ENCODE measurements at places on chromosomes 2 and 18.

DNA sequence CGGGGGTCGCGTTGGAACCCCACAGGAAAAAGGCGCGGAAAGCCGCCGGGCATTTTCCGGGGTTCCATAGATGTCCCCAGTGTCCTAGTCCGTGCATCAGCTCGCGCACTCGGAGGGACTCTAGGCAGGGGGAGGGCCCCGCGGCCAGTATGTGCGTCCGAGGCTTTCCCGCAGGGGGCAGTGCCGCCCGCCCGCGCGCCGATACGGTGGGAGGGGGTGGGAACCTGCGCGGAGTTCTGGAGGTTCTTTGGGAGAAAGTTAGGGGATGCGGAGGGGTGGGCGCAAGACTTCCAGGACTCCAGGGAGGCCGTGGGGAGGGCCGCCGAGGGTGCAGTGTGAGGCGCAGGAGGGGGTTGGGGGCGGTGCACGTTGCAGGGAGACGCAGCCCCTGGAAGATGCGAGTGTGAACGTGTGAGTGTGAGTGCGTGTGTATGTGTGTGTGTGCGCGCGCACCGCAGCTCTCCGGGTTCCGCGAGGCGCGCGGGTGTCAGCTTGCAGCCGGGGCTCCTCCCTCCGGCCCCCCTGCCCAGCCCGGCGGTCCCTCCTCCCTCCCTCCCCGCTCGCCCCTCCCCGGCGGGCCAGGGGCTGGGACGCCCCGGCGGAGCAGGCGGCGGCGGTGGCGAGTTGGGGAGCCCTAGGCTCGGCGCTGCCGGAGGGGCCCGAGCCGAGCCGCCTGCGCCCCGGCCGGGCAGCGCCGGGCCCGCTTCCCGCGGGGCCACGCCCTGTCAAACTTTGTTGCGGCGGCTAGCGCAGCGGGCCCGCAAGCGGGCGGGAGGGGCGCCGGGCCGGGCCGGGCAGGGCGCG lies at the start of gene TCF7L1:
Gene TCF7L1 (plus strand): TSS at position 559 of the 804 bp plus-strand sequence. CDS start 293 bp downstream, outside the sequence.
- no peak for DNase-seq

- DNase-seq = peak; percentile 55
These were observed 10.3 kb upstream of the CXXC1 start for GRCh38 chr18:50297621-50298442.

DNA sequence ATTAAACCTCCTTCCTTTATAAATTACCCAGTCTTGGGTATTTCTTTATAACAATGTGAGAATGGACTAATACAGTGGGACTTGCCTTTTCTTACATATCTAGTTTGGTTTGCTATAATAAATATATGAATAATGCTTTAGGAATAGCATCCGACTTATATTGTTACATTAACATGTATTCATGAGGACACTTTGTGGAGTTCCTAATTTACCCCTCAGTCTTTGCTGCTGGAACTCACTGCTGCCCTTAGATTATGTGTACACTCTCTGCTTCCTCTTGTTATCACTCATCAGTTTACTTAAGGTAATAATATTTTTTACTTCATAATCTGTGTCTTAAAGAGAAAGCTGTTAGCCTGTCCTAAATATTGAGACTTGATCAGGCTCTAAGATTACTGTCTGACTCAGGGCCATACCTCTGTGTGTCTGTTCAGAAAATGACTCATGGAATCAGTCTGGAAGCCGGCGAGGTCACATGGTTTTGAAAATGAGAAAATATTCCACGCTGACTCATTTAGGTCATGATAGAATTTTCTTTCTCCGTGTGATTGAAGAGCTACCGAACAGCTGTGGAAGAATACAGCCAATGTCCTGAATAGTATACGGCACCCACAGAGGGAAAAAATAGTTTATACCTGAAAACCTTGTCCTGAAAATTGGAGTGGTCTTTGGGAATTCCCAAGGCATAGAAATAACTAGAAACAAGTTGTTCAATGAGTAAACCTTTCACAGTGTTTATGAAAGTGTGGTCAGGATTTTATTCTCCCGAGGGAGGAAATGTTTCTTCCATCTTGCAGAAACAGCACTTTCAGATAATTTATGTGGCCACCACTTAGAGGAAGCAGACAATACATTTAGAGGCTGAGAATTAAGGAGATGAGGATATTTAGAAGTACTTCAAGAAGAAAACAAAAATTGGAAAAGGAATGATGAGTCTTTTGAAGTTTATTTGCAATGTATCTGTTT lies 156.4 kb downstream of the DSEL start:
- peak; percentile 50 for DNase-seq

GRCh38 chr2:20122864-20123263 lies 71.4 kb upstream of the LAPTM4A start:
- DNase-seq = no peak

DNA sequence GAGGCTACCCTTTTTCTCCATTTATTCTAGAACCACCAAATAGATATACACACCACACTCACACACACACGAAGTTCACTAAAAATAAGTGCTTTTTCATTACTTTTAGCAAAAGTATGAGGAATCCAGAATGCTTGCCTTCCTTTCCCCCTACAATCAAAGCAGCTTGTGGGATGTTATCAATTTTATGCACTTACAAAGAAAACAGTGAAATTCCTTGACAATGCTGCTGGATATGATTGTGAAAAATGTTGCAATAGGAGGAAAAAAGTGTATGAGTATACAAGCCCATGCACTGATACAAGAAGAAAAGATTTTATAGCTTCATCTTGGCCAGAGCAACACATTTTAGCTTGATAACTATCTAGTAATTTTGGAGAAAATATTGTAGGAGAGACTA lies 269.2 kb downstream of the XIRP2 start:
- no peak for DNase-seq

Measured in CD4-positive, alpha-beta T cell treated with Interleukin-15 for 4 hours (primary cell).